HEK293T (cell line): ENCODE measurements at places on chromosomes 16 and 17.

GRCh38 chr16:48596326-48596725 lies 13.7 kb downstream of the N4BP1 start:
- no peak for DNase-seq

DNA sequence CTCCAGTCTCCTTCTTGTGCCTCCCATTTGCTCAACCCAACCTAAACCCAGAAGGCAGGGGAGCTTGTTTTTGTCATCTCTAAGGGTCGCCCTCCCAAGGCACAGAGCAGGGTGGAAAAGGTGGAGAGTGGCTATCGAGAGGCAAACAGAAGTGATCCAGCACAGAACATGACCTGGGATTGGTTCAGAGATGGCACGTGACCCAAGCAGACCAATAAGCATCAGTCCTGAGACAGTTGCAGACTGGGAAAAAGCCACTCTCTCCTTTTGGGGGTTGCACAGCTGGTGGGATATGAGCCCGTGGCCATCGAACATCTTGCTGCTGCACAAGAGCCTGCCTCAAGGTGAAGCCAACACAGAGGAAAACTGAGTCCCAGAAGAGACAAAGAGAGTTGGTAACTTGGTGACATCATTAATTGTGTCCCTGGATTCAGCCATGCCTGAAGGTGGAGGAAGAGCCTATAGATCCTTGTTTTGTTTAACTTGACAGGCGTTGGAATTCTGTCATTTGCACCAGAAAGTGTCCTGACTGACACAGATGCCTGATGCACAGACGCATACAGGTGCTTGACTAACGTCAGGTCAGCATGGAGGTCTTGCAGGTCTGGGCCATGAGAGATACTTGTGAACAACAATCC lies 28.2 kb upstream of the CSNK2A2 start:
- DNase-seq = no peak

GRCh38 chr17:57670769-57671569 lies 74.1 kb downstream of the CCDC182 start:
- no peak for DNase-seq

DNA sequence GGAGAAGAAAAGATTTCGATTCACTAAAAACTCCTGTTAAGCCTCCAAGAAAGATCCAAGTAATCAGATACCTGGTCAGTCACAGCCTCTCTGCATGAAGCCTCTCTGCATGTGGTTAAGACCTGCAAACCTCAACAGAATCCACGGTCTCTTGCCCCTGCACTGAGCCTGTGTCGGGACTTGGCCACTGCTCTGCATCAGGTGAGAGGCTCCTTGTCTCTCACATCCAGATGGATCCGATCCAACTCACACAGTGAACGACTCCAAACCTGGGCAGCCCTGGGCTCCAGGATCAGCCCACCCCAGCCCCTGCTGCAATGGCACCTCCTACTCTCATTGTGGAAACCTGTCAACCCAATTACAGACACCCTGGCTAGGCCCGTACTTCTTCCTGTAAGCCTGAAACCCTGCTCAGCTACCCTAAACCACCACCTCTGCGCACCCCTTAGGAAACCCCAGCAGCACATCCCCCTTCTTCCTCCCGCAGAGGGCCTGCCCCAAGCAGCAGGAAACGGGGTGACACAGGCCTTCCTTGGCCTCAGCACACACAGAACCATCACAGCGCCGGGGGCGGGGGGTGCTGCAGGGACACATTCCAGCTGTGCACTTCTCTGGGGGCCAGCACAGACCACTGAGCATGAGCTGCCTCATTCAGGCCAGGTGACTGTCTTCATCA lies 129.5 kb downstream of the ANKRD11 start:
- no peak for DNase-seq

- DNase-seq = no peak
These were observed 26.6 kb upstream of the SKAP1 start for GRCh38 chr17:48456589-48456988.

DNA sequence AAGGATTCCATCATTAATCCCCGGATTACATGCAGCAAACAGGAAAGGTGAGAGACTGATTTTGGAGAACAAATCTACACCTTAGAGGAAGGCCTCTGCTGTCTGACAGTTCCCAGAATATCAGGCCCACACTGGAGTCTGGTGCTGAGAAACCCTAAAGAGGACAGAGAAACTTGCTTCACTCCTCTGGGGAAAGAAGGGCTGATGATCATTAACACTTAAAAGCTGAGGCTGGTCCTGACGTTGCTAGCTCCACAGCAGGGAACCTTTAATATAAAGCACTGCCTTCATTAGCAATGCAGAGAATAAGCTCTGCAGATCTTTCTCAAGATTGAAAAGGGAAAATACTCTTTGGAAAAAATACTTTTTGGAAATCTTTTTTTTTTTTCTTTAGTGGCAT lies 1472.4 kb upstream of the GOT2 start:
- DNase-seq = no peak

GRCh38 chr17:50508573-50509460 lies 578 bp downstream of the MYCBPAP start:
- DNase-seq = no peak

GRCh38 chr17:73641826-73642600 lies 2.2 kb downstream of the SDK2 start:
- peak; percentile 58 for DNase-seq

DNA sequence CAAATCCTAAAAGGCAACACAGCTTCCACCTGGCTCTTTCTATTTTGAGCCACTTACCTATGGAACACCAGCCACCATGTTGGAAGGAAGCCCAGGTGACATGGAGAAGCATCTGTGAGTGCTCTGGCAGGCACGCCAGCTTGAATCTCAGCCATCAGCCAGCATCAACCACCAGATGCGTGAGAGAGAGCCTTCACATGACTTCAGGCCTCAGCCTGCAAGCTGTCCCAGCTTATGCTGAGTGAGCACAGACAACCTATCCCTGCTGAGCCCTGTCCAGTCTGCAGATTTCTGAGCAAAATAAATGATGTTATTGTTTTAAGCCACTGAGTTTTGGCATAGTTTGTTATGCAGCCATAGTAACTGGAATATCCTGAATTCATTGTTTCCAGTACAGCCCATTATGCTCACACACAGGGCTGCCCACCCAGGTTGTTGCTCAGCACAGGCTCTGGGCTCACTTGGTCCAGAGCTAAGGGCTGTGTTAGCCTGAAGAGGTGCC lies 35.1 kb downstream of the TMEM238L start:
- DNase-seq = no peak

DNA sequence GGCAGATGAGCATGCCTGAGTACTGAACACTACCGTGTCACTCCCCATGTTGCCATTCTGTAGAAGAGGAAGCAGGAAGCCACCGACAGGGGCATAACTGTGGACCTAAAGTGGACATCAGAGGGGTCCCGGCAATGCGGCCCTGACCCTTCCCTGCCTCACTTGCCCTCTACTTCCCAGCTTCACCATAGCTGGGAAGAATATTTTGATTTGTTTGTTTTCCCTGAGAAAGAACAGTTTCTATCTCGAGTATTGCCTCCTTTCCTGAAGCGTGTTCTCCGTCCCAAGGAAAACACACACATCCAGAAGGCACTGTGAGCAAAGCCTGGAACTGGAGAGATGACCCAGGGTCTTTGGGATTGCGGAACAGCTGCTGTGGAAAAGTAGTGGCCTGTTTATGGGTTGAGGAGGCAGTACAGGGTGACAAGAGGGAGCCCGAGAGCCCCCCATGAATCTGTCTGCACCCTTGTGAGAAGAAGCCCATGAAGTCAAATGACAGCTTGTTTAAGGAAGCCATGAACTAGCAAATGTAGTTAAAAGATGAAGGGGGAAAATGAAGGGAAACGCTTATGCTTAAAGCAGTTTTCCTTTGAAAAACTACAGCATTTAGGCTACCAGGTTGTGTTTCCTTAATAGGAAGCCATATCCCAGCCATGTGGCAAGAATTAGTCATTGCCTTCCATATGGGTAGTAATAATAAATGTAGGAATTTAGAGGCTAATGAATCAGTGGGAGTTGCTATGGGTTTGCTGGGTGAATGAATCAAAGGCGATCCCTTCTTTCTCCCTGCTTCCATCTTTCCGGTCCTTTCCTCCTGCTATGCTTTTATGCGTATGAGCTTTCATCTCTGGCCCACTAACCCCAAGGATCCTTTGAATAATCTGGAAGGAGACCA lies 90.0 kb upstream of the TBX2 start:
- no peak for DNase-seq

DNA sequence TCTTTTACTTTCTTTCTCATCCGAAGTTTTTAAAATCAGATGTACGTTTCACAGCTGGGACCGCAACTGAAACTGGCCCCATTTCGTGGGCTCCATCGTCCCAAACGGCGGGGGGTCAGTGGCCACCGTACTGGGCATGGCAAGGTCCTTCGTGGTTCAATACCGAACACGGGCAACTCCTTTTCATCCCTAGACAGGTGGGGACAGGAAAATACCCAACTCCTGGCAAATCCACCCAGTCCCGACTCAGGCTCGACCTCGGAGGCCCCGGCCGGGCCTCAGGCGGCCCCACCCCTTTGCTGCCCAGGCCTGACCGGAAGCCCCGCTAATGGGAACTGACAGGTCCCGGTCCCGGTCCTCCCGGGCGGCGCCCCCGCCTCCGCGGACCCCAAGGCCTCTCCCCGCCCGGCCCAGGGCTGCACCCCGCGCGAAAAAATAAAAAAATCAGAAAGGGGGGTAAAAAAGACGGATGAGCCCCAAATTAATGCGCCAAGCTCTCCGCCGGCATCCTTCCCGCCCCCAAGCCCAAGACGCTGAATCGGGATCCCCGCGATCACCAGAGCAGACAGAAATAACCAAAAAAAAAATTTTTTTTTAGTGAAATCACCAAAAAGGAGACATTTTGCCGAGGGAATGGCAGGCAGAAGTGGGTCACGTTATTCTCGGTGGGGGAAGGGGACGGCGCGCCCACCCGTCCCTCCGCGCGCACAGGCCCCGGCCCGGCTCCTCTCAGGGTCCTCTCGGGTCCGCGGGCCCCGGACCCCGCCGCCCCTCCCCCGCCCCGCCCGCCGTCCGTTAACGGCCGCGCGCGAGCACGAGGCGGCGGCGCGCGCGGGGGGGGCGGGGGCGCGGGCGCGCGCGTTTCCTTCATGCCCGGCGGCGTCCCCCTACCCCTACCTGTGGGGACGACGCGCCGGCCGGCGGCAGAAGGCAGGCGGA lies 562 bp downstream of the ZC3H7A start:
- DNase-seq = peak; percentile 41

DNA sequence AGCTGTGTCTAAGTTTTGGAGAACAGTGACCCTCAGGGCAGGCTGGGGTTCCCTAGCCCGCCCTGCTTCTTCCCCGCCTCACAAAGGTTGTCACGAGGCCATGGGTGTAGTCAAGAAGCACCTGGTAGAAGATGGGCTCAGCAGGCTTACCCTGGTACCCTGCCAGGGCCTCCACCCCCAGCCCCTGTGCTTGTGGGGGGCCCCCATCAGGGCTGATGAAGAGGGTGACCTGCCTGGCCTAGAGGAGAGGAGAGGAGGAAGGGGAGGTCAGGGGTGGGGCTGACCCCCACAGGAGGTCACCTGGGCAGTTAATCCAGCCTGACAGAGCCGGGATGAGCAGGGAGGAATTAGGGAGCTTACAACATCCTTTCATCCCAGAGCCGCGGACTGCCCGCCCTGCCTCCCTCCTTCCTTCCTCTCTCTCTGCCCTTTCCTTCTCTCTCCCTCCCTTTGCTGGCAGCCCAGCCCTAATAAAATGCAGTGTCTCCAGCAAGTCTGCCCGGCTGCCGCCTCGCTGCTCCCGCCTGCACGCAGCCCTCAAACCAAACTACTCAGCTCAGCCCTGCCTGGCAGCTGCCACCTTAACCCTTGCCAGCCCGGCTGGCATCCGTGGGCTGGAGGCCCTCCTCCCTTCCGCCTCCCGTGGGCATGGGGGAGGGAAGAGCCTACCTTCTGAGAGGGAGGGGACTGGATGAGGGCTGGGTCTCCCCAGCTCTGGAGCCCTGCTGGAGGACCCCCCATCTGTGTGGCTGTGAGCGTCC lies 7.2 kb downstream of the DLX3 start:
- DNase-seq = no peak

- DNase-seq = no peak
These were observed 612 bp upstream of the SLC47A2 start for GRCh38 chr17:19717031-19717360.
